ENCODE measurements at places on chromosomes 5 and 9.
A peak's percentile ranks its signal among the peaks of the same experiment; 100 is the strongest.

- no peak for DNase-seq
These were observed 159.4 kb downstream of the CD180 start for GRCh38 chr5:67037171-67037570.

DNA sequence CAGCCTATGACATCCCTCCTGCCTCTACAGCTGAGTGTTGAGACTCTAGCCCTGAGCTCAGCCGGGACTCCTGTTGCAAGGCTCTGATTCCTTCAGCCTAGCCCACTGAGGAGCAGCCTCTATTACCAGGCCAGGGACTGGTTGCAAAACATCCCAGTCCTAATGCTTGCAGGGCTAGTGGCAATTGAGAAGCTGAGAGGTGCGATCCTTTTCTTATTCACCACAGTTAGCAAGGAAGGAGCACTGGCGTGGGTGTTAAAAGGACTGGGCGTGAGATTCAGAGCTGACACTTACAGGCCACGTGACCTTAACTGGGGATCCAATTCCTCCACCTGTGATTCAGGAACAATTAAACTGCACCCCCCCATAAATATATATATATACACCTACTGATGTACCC is 58.8 kb downstream of the GARNL3 start:
- DNase-seq, result no peak

DNA sequence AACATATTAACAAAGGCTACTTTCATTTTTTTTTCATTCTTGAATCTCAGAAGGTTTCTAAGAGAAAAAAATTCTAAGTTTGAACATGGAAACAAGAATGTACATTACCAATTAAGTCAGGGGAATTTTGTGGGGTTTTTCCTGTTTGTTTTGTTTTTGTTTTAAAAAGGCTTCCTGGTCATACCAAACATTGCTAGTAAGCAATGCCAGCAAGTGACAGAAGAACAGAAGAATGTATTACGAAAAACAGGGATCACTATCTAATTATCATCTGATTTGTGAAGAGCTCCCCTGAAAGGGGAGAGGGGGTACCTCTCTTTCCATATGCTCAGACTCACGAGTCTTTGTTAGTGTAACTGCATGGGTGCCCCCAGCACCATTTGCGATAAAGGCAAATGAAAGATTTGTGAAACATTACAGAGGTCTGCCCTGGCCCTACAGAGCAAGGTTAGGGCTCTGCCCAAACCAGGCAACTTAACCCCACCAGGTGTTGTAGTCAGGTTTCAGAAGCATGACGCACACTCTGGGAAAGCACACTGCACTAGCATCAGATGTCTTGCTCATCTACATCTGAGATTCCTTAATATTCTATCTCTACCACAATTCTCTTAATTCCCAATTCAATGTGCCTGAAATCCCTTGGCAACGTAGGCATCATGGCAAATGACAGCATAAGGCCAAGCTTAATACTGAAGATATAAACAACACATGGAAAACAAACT is 268.2 kb downstream of the MLLT3 start:
- DNase-seq, result no peak

DNA sequence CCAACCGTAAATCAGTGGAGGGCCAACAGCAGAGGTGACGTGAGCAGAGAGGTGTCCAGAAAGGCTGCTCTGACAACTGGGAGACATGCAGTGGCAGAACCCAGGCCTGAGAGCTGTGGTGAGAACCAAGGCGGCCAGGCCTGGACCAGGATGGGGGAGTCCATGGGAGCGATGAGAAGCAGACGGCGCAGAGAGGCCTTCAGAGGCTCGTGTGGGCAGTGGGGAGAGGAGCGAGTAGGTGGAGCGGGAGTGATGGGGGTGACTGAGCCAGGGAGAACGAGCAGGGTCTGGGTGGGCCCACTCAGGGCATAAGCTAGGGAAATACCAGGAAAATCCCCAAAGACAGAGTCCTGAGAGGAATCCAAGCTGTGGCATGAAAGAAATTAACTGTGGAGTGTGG is 7.9 kb upstream of the IL3 start:
- DNase-seq, result peak; percentile 39

GRCh38 chr9:131649646-131650045 is 90.2 kb downstream of the RAPGEF1 start:
- DNase-seq, result no peak

GRCh38 chr5:139494256-139494655 is 11.7 kb upstream of the STING1 start:
- no peak for DNase-seq

GRCh38 chr5:84372066-84372695 is 12.5 kb downstream of the EDIL3 start:
- DNase-seq, result no peak

GRCh38 chr5:4204276-4205141 is 608.9 kb downstream of the IRX1 start:
- DNase-seq, result no peak

DNA sequence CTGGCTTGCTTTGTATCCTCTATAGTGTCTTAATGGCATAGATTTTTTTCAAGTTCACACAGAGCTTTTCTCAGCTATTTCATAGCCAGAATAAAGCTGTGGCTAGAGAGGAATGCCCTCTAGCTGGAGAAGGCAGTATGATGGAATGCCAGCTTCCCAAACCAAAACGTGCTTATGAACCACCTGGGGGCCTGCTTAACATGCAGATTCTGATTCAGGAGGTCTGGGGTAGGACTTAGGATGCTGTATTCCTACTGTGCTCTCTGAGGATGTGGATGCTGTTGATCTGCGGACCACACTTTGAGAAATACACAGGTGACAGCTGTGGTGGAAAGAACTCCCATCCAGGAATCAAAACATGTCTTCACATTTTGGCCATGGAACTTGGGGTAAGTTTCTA is 49.9 kb upstream of the DPYSL3 start:
- no peak for DNase-seq

DNA sequence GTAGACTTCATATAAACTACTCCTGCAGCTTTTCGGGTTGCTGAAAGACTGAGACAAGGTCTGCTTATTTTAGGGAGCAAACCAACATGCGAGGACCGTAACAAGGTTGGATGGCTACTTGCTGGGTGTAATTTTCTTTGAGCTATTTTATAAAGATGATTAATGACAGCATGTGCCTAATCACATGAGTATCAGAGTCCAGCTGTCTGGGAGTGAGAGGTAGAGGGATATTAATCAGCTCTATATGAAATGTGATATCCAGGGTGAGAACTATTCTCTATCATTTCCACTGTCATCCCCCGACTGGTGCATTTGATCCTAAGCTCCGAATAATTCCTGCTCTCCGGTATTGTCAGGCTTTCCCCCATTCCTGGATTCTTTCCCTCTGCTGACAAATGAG is 193.8 kb upstream of the HMHB1 start:
- no peak for DNase-seq

DNA sequence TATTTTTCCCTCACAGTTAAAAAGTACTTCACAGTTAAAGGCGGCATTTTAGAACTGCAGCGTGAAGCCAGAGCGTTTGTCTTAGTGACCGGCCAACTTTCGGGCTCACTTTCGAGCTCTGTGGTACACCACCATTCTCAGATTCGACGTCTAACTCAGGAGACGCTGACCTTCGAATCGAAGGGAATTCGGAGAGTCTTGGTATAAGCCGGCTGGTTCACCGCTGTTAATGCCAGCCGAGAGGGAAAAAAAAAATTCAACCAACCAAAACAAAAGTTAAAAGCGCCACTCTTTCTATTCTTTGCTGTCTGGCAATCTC is 544 bp upstream of the SNX24 start:
- DNase-seq, result no peak

- DNase-seq, result no peak
These were observed 12.5 kb upstream of the COL5A1 start for GRCh38 chr9:134629061-134629585.

DNA sequence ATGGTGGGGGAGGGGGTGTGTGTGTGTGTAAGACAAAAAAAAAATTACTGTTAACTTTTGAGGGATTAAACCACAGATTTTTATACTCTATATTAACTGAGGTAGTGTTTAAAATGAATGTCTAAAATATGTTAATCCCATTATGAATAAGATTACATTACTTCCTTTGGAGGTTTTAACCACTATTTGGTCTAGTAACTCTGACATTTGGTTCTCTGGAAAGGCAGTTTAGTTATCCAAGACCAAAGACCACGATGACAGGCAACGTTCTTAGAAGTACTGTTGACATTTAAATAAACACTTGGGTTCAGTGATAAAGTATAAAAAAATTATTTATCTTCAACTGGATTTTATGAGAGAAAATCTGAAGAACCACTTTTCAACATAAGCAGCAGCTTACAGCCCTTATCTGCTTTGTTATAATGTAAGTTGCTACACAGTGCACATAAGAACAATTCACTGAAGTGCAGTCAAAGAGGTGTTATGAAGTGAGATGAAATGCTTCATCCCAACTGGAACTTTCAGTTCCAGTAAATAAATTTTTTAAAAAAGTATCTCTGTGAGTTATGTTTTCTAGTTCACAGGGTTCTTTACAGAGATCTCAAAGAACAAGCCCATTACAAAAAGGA is 94.5 kb downstream of the OSMR start:
- no peak for DNase-seq

DNA sequence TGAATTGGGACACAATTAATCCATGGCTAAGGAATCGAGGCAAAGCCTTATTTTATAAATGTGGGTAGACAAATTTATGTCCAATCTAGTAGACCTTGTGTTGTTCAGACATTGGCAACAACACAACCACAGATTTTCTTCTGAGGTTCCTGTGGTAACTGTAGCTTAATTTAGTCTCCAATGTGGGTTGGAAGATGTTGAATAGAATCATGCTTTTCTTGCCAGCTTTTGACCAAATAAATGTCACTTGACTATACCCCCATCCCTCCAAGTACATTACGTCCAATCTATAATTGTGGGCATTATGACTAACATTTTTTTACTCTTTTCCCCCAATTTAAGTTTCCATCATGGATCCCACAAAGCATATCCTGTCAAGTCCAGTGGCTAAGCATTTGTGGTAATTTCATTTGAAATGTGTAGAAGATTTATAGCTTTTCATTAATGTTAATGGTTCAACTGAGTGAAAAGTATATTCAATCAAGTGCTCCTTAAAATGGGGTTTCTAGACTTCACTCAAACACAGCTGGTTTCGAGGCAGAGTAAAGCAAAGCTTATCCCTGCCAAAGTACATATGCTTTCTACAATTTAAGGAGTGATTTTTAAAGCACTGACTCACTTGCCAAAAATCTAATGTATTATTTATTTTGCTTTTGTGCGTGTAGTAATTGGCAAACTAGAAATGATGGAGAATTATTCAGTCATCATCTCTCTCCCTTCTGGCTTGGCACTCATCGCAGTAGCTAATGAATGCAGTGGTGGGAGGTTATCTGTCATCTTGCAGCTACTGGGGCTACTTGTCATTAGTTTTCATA is 141.8 kb downstream of the FAM174A start:
- DNase-seq, result no peak

DNA sequence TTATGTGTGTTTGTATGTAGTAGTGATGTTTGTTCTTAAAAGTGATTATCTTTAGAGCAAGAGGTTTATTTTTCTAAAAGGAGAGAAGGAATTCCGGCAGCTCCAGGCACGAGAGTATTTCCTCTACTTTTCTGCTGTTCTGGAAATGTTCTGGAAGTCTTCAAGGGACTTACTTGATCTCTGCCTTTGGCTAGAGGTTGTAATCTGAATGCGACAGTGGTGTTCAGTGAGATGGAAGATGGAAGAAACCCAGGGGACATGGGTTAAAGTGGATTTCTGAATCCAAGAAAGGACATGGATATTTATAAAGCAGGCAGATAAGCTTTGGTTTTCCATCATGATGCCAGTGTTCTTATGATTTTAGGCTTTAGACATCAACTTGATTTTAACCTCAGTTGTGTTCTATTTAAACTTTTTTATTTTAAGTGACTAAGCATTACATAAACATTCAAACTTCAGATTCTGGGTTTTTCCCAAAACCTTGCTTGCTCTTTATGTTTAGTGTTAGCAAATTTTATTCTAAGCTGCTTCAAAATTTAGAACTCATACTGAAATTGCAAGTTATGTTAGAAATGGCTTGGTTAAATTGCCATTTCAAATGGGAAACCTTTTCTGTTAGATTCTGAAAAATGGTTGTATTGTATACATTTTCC is 3.6 kb downstream of the GPR21 start:
- no peak for DNase-seq

DNA sequence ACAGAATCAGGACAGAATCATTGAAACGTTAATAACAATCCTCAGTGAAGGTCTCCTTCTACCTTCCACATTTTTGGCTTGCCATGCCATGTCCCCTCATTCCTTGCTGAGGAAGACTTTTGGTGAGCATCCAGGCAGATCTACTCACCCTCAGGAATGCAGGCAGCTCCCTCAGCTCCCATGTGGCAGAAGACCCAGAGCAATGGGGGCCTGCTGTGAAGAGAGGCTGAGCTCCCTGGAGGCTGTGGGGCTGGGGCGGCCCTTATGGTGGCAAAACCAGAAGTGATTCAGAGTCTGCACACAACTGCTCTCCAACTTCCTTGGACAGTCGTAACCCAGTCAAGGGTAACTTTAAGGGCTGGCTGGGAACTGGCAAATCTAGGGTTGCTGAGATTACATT is 247.2 kb upstream of the EFNA5 start:
- no peak for DNase-seq

DNA sequence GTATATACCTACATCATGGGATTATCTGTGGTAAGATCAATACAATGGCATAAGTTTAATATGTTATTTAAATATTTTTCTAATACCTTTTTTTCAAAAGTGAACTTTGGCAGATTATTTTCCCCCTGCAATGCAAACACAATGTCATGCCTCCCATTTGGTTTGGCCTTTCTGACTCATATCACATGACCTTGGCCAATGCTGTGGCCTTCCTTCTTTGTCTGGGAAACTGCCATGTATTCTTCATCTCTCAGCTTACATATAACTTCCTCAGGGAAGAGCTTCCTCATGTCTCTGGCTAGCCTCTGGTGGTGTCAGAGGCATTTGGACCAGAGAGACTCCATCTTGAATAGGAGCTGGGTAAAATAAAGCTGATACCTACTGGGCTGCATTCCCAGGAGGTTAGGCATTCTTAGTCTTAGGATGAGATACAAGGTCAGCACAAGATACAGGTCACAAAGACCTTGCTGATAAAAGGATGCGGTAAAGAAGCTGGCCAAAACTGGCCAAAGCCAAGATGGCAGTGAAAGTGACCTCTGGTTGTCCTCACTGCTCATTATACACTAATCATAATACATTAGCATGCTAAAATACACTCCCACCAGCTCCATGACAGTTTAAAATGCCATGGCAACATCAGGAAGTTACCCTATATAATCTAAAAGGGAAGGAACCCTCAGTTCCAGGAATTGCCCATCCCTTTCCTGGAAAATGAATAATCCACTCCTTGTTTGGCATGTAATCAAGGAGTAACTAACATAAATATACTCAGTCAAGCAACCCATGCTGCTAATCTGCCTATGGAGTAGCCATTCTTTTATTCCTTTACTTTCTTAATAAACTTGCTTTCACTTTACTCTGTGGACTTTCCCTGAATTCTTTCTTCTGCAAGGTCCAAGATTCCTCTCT is 76.0 kb downstream of the C9orf153 start:
- DNase-seq, result no peak
